ENCODE measurements at places on chromosomes 12 and 14.
A peak's percentile ranks its signal among the peaks of the same experiment; 100 is the strongest.

DNA sequence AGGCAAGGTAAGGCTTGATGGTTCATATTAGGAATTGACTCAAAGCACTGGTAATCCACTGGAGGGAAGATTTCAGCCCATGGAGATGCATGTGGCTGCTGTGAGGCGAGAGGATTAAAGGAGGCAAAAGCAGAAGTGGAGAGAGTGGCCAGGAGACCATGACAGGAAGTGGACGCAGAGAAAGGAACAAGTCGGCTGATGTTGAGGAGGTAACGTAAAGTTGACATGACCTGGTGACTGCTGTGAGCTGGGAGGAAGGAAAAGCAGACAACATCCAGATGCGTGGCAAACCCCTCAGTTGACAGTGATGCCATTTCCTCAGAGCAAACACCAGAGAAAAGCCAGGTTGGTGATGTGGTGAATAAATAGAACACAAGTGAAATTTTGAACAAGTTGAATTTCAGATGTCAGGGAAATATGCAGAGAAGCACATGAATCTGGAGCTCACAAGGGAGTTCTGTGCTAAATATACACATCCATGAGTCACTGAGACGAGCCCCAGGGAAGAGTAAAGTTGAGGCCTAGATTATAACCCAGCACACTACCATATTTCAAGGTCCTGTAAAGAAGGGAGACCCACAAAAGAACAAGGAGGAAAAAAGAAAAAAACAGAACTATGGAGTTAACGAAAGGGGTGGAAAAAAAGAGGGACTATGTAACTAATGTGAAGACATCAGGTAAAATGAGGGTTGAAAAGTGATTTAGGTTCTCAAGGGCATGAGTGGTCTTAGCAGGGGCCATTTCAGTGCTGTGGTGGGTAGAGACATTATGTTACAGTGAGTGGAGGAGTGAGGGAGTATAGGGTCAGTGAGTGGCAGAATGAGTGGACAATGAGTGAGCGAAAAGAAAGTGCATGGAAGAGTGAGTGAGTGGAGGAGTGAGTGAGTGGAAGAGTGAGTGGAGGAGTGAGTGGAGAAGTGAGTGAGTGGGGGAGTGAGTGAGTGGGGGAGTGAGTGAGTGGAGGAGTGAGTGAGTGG is 61.6 kb upstream of the GZMB start:
- no peak for DNase-seq

DNA sequence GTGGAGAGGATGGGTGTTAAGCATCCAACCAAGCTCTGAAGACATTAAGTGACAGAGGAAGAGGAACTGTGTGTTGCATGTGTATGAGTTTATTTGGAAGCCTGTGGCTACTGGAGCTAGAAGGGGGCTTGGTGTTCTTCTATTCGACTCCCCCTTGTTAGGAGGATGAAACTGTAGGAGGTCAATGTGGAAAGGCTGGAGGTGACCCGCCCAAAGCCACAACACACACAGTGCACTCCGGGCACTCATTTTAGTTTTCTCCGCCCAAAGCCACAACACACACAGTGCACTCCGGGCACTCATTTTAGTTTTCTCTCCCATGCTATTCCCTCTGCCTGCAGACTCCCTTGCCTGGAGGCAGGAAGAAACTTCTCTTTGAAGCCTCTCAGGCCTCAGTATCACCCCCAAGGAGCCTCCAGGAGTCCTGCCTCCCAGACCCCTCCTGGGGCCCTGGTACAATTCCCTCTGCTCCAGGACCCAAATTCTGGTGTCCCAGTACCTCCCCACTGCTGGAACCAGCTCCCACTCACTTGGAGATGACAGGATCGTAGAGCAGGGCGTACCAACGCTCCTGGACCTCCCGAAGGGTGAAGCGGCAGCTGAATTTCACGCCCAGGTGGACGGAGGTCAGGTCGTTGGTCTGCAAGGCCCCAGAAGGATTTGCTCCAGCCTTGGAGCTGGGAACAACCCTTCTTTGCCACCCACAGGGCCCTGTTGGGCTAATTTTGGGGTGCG is 3.8 kb downstream of the MCRS1 start:
- DNase-seq: no peak

- no peak for DNase-seq
These were observed 30.4 kb upstream of the FBLN5 start for GRCh38 chr14:91977884-91978283.

- no peak for DNase-seq
These were observed 325.8 kb downstream of the RPL10L start for GRCh38 chr14:46325777-46326176.

DNA sequence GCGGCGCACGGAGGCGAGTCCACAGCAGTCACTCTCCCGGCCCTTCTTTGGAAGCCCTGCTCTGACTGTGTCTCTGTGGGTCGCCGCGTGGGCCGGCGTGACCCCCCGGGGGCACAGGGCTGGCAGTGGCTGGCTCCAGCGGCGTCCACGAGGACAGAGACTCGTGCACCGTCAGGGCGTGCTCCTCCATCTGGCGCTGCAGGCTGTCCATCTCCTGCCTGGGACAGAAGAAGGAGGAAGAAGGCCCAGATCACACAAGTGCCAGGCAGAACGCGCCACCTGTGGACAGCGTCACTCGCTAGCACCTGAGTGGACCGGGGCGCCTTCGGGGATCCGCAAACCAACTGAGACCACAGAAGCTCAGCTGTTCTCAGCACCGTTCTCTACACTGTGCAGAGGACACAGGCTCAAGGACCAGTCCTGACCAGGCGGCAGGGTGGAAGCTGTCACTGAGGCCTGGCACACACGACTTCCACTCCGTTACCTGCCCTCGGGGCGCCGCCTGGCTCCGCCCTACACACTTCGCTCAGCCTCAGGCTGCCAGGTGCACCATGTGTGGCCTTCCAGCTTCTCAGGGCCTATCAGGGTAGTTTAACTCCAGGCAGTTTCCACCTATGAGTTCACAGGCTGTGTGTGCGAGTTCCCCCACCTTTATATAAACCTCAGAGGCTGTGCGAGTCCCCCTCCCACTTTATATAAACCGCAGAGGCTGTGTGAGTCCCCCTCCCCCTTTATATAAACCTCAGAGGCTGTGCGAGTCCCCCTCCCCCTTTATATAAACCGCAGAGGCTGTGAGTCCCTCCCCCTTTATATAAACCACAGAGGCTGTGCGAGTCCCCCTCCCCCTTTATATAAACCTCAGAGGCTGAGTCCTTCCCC is 11.7 kb upstream of the ANKLE2 start:
- DNase-seq: no peak

- no peak for DNase-seq
These were observed 56.7 kb downstream of the FAM222A start for GRCh38 chr12:109770104-109770860.

- DNase-seq: no peak
These were observed 64.4 kb upstream of the FZD10 start for GRCh38 chr12:130097798-130098255.

- no peak for DNase-seq
These were observed 78.3 kb upstream of the NCOR2 start for GRCh38 chr12:124645530-124646244.

DNA sequence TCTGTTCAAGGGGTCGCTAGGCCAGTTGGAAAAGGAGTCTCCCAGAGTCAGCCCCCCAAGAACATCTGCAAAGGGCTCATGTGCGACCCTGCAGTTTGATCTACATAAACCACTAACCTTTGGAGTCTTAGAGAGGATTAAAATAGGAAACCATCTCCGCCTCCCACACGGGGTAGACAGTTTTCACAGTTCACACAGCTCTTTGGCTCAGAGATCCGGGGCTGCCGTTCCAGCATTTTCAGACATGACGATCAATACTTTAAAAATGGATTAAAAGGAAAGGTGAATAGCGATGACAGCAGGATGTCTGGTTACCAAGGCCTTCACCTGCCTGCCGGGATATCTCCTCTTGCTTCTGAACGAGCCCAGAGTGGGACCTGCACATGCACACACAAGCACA is 59.8 kb upstream of the BCL11B start:
- DNase-seq: no peak

- DNase-seq: no peak
These were observed 64.5 kb downstream of the CAND1 start for GRCh38 chr12:67333649-67334048.

- DNase-seq: no peak
These were observed 28.6 kb downstream of the GABARAPL1 start for GRCh38 chr12:10241290-10241689.

- no peak for DNase-seq
These were observed 1.8 kb downstream of the USP15 start for GRCh38 chr12:62261876-62262517.

- DNase-seq: no peak
These were observed 23.6 kb downstream of the PGAM5 start for GRCh38 chr12:132734206-132734605.

GRCh38 chr14:49549881-49550280 is 36.3 kb downstream of the RPS29 start:
- no peak for DNase-seq

DNA sequence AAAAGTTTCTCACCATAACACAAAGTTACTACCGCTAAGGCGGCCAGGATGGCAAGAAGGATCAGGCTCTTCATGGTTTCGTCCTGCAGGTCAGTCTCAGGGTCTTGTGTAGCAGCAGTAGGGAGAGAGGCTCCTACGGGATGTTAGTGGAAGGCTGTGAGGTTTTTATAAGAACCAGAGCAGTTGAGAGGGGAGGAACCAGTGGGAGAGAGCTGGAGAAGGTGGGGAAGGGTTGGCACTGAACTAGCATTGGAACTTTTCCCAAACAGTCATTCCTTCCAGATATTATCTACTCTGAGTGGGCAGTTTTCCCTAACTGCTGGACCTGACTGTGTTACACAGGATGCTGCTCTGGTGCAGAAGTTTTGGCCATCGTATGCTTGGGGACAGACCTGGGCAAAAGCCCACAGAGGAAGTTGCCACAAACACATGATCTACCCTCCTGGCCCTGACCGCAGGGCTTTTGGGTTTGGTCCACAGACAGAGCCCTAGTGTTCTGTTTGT is at the start of gene MGP:
Gene MGP (minus strand): TSS at position 137 of the 504 bp plus-strand sequence. CDS start 63 bp downstream, at position 74.
- DNase-seq: no peak

DNA sequence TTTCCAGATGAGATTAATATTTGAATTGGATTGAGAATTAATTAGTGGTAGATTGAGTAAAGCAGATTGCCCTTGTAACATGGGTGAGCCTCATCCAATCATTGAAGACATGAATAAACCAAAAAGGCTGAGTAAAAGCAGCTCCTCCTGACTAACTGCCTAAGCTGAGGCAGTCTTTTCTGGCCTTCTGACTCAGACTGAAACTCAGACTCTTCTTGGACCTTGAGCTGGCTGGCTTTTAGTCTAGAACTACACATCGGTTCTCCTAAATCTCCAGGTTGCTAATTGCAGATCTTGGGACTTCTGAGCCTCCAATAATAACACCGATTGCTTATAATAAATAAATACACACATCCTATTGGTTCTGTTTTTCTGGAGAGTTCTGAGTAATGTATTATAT is 24.0 kb downstream of the FKBP11 start:
- no peak for DNase-seq

DNA sequence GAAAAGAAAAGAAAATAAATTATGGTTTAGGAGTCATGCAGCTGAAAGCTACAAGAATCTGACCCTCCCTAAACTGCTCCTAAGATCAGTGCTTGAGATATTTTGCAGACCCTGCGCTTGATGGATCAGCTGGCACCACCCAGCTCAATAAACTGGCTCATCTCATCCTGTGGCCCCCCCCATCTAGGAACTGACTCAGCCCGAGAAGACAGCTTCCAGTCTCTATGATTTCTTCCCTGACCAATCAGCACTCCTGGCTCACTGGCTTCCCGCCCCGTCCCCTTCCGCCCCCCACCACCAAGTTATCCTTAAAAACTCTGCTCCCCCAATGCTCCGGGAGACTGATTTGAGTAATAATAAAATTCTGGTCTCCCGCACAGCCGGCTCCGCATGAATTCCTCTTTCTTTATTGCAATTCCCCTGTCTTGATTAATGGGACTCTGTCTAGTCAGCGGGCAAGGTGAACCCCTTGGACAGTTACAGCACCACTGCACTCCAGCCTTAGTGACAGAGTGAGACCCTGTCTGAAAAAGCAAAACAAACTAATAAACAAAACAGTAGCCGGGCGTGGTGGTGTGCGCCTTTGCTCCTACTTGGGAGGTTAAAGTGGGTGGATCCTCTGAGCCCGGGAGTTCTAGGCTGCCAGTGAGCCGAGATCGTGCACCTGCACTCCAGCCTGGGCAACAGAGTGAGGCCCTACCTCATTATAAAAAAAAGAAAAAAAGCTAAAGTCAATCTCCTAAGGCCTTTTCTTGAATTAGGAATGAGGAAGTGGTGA is 24.5 kb upstream of the SPTLC2 start:
- no peak for DNase-seq

- DNase-seq: no peak
These were observed 129.0 kb upstream of the ATXN7L3B start for GRCh38 chr12:74408601-74409166.

GRCh38 chr14:83058068-83058467 is 1524.4 kb upstream of the SEL1L start:
- no peak for DNase-seq

GRCh38 chr12:15933751-15934150 is 22.6 kb downstream of the DERA start:
- no peak for DNase-seq

- DNase-seq: no peak
These were observed 13.0 kb upstream of the NR1H4 start for GRCh38 chr12:100460702-100461101.

DNA sequence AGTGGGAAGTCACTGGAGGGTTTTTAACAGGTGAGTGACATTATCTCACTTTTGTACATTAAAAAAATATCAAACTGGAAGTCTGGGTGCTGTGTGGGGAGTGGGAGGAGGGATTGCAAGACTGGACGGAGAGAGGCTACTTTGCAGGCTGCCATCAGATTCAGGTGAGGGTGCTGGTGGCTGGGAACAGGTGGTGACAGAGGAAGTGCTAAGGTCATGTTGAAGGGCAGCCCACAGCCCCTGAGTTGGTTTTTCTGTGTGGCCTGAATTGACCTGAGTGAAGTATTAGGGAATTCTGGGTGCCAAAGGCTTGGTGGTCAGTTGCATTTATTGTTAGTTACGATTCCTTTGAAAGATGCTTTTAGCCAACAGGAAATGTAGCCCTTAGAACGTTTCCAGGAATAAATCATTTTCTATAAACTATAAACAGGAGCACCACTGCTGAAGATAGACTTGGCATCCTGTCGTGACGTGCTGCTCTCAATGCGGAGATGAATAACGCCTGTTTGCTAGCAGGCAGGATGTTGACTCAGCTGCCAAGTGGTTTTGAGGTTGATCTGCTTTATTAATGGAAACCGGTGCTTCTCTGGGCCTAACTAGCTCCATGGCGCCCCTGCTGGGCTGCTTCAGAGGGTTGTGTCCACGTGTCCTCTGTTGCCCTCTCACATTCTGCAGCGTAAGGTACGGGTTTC is 707.5 kb upstream of the TMEM132C start:
- peak; percentile 13 for DNase-seq

- no peak for DNase-seq
These were observed 705 bp upstream of the CHGA start for GRCh38 chr14:92922155-92922735.

DNA sequence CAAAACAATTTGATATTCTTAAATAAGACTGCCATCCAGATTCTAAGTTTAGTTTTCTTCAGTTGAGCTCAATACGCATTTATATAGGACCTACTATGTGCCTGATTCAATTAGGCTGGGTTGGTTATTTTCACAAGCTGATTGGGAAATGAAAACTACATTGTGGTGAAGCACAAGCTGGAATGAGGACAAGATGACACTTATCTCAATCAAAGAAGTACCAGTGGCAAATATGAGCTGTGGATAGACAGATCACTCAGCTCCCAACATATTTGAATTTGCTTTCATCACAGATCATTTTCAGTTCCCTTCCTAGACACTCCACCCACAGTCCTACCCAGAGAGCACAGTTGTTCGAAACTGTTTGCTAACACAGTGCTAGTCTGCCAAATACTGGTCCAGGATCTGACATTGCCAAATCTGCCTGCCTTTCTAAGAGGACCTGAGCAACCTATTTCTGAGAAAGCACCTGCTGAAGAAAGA is 74.7 kb downstream of the LLPH start:
- DNase-seq: no peak
